ENCODE measurements at places on chromosomes 5 and 9.

DNA sequence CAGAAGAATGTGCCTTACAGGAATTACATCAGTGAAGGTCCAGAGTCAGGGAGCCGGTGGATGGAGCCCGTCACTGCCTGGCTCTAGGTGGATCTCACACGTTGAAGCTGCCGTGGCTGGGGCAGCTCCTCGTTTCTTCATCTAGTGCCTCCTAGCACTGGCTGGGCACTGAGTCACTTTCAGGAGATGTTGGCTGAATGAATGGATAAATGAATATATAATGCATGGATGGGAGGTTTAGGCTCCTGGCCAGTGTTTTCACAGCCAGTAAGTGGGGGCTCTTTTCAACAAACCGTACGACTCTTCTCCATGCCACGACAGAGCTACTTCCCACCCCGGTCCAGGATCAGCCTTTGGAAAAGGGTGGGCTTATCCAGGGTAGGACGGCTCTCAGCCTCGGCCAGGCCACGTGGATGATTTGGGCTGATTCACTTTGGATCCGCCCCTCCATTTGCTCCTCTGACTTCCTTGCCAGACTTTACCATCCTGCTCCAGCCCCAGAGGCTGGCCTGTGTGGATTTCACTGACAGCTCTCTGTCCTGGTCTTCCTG, 1.3 kb upstream of the SH3PXD2B start:
- no peak for DNase-seq

- DNase-seq, result no peak
Observed at GRCh38 chr9:20014168-20014567, 225.3 kb upstream of the SLC24A2 start.

GRCh38 chr9:489198-490197, 274.8 kb downstream of the DOCK8 start:
- no peak for DNase-seq

DNA sequence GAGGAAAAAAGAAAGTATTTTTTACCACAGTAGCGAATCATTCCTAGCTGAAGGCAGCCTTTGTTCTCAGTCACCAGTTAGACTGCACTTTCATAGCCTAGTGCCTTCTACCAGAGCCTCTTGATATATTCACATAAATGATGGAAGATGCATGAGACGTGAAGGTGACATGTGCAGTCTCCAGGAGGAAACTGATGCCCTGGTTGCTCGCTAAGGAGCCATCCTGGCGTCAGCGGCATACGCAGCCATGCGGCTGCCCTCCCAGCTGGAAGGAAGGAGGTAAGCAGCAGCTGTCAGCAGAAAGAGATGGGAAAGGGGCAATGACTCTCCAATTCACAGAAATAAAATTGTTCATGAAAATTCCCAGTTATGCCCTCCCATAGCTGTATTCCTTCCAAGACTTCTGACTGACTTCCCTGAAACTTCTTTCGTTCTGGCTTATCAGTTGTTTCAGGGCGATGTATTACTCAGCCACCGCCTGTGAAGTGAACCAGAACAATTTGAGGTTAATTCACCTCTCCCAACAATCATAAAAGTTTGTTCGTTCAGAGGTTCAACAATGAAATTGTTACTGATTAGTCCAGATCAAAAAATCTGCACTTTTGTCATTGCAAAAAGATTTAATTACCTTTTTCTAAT, 331.2 kb downstream of the NR2F1-AS1 start:
- peak; percentile 53 for DNase-seq

DNA sequence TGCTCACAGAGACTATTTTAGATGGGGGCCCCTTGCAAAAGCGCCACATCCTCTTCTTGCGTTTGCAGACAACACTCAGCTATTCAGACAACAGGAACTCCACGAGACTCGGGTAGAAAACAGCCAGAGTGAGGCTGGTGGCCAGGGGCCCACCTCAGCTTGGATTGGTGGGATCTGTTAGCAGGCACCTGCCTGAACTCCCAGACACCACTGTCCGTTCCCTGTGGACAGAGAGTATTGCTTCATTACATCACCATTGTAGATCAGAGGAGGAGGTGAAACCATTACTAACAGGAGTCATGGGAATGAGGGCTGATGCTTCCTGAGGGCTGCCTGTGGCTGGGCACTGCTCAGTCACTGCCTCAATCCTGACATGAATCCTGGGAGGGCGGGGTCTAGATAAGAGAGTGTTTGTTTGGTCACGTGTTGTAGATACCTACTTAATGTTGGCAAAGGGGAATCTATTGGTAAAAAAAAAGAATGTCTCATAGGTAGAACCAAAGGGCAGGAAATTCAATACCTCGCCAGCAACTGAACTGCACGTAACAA, 4.4 kb upstream of the RAPGEF1 start:
- DNase-seq, result peak; percentile 63
